Hepatocyte (in vitro differentiated cells): ENCODE measurements at places on chromosomes 1 and 21.

DNA sequence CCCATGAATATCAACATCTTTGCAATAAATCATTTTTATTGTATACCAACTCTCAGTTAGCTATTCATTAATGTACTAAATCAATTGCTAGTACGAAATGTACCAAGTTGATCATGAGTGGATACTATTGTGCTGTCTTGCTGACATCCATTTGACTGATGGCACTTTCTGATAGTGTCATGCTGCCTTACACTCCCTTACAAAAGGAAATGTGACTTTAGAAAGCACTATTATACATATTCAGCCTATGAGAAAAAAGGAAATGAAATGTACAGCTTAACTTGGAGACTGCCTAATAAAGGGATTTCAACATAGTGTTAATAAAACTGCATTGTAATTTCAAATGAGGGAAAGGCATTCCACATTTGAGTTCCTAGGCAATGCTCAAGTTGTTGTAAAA, 52.2 kb downstream of the PLA2G4A start:
- no peak for DNase-seq

- DNase-seq, result no peak
Observed at GRCh38 chr1:170521818-170522217, 10.1 kb upstream of the GORAB start.

DNA sequence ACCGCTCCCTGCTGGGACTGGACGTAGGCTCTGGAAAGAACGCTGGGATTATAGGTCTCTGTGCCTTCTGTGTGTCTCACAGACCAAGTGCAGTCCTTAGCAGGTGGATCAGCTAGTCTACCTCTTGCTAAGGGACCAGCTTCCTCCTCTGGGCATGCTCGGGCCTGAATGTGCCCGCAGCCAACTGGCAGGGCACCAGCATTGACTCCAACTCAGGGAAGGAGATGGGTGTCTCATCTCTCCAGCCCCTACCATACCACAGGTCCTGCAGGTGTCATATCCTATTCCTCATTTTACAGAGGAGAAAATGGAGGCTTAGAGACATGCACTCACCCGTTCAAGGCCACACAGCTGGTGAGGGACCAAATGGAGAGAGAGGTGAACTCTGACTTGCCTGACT, 340.2 kb downstream of the PTPRU start:
- DNase-seq, result no peak

DNA sequence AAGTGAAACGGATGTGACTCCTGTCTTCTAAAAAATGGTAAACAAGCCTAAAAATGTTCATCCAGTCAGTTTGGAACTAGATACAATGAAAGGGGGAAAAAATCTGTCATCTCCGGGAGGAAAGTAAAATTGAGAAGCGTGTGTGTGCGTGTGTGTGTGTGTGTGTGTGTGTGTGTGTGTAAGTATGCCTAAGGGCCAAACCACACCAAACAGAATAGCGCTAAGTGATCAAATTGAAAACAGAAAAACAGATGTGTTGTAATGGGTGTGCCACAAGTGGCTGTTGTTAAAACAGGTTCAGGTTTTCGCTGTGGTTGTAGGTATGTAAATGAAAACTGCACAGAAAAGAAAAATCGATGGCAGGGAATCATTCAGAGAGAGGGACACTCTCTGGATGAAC, 106.7 kb downstream of the RNF220 start:
- DNase-seq, result no peak

GRCh38 chr1:54006508-54006907, 11.5 kb downstream of the LDLRAD1 start:
- no peak for DNase-seq

GRCh38 chr21:15826147-15826780, 96.5 kb downstream of the USP25 start:
- peak; percentile 66 for DNase-seq

DNA sequence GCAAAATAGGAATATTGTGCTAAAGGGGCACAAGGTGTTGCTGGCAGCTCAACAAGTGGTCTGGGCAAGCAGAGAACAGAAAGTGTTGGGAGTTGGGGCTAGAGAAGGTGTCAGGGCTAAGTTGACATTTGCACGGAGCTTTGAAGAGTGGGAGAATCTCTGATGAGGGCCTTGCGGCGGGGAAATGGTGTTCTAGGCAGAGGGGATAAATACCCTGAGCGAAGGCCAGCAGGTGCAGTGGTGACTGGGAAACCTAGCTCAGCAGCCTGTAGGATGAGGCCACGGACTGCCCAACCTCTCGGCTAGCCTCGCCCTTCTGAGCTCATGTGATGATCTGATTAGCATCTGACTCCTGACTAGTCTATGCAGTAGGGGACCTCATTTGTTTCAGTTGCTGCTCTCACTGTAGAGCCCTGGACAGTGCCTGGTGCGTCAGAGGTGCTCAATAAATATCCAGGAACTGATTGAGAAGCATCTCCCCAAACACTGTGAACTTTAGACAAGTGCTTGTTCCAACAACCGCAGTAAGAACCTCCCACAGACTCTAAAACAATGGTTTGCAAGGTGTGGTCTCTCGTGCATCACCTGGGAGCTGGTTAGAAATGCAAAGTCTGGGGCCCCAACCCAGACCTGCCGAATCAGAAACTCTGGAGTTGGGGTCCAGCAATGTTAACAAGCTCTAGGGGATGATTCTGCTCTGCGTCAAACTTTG, 1.0 kb upstream of the FOXO6 start:
- peak; percentile 65 for DNase-seq

DNA sequence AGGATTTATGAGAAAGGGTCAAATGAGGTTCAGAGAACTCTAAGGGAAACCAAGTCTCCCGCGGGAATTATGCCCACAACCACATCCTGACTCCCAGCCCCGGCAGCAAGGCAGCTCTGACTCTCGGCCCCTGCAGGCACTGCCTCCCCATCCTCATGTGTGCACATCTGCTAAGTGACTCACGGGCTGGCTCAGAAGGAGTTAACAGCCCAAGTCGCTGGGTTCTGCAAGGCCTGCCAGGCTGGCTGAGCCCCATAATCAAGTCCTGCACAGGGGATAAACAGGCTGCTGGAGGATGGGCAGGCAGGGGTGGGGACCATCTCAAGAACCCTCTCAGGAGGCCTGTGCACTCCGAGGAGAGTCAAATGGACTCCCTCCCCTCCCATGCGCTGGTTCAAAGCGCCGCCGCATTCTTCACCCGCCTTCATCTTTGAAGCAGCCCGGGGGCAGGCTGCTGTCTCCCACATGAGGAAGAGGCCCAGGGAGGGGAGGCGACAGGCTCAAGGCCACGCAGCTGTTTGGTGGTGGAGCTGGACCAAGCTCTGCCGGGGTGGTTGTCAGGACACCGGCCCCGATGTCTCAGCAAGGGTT, 344.3 kb downstream of the MATN1 start:
- peak; percentile 67 for DNase-seq

DNA sequence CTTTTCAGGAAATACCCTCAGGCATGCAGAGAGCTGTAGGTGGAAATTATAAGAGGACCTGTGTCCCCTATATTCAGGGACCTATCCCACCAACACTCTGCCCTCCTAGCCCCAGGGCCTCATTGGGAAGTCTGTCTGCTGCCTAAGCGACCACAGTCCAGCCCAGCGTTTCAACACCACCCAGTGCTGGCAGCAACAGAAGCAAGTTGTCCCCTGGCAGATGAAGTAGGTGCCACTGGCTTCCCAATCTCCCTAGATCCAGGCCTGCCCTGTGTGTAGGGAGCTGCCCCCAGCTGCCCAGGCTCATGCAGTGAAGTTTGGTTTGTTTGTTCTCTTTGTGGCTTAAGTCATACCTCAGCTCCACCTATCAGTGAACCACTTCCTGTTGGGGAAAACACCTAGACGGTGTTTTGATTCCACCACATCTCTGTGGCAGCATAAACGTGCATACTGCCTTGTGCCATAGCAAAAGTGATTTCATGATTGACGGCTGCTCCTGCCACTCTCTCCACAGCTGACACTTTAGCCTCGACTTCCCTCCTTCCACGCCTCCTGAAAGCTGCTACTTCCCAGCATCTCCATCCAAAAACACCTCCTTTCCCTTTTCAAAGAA, 8.1 kb upstream of the LEFTY1 start:
- DNase-seq, result peak; percentile 42

DNA sequence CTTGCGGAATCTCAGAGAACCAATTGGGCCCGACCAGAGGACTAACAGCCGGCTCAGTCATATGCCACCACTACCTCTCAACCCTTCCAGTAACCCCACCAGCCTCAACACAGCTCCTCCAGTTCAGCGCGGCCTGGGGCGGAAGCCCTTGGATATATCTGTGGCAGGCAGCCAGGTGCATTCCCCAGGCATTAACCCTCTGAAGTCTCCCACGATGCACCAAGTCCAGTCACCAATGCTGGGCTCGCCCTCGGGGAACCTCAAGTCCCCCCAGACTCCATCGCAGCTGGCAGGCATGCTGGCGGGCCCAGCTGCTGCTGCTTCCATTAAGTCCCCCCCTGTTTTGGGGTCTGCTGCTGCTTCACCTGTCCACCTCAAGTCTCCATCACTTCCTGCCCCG, 49.8 kb downstream of the ACP6 start:
- no peak for DNase-seq

DNA sequence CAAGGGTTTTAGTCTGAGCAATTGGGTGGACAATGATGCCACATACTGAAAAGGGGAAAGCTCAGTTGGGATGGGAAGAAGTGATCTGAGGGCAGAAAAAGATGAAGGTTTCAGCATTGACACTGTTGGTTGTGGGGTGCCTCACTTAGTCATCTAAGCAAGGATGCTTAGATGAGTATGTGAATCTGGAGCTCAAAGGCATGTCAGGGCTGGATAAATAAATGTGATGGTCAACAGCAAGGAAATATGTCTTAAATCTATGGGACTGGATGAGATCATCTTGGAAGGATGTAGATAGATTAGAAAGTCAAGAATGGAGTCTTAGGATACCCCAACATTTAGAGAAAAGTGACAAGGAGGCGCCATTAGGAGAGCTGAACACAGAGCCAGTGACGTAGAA, 114.6 kb downstream of the ZBTB18 start:
- no peak for DNase-seq
